ENCODE measurements at places on chromosomes 1 and 21. TPM values are rescaled to one million over a fixed set of nuclear protein-coding genes. Genes with fewer than 3 reads are reported as not detected.

Gene KTI12
- 5.4 TPM for polyA plus RNA-seq

GRCh38 chr1:97599447-97599846 lies 321.4 kb downstream of the DPYD start:
- DNase-seq = no peak

GRCh38 chr1:1135339-1136136 lies 19.6 kb upstream of the C1orf159 start:
- DNase-seq = peak; percentile 42

Gene LCE3E
- not detected for polyA plus RNA-seq

Gene TNFRSF8
- 0.54 TPM for polyA plus RNA-seq

- no peak for DNase-seq
Measured at GRCh38 chr1:6184083-6184783, 4.1 kb upstream of the CHD5 start.

DNA sequence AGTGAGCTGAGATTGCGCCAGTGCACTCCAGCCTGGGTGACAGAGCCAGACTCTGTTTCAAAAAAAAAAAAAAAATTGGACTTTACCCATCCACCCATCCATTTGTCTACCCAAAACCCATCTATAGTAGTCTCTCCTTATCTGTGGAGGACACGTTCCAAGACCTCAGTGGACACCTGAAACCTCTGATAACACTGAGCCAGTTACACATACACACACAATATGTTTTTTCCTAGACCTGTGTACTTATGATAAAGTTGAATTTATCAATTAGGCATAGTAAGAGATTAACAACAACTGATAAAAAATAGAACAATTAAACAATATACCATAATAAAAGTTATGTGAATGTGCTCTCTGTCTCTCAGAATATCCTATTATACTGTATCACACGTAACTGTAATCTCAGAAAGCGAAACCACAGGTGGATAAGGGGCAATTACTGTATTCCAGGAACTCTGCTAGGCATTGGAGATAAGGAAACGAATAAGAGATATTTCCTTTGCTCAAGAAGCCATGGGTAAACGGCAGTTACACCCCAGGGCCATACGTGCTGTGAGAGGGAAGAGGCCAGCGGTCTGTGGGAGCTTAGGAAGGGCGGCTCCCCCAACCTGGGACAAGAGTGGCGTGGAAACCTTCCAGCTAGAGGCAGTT lies 84.2 kb upstream of the DISP3 start:
- DNase-seq = peak; percentile 85

GRCh38 chr1:205810448-205811157 lies 2.4 kb downstream of the SLC41A1 start:
- DNase-seq = no peak

Gene MEGF6
- 0.45 TPM for polyA plus RNA-seq

DNA sequence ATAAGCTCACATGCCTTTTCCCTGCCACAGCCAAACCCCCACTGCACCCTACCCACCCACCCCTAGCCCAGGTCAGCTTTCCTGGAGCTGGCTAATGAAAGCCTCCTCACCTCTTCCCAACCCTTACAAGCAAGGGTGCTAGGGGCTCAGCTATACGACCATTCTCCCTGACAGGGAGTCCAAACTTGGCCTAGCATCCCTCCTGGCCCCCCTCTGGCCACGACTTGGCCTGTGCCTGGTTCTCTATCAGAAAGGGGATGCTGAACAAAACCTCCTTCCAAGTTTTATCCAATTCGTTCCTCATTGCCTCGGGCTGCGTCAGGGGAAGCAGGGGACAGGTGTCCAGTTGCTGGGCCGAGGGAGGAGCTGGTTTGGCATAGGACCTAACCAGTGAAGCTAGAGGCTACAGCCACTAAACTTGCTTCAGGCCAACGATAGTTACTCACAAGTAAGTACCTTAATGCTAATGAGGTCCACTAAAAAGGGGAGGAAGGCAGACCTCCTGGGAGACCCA lies 8.6 kb downstream of the TMEM81 start:
- no peak for DNase-seq

GRCh38 chr1:10722803-10723202 lies 73.6 kb downstream of the CASZ1 start:
- no peak for DNase-seq

Gene KCNE2
- polyA plus RNA-seq = 0.16 TPM

- no peak for DNase-seq
Measured at GRCh38 chr1:85030536-85030935, 17.8 kb downstream of the MCOLN3 start.

Gene CYP2J2
- 87.4 TPM for polyA plus RNA-seq

Gene ASAP3
- 1.9 TPM for polyA plus RNA-seq

- DNase-seq = no peak
Measured at GRCh38 chr1:96487971-96488370, 233.6 kb upstream of the PTBP2 start.

GRCh38 chr1:150780510-150780909 lies 14.9 kb upstream of the CTSS start:
- no peak for DNase-seq

Gene KCNC4
- under 0.01 TPM for polyA plus RNA-seq

- peak; percentile 71 for DNase-seq
Measured at GRCh38 chr1:77459881-77460280, 178.1 kb downstream of the AK5 start.

DNA sequence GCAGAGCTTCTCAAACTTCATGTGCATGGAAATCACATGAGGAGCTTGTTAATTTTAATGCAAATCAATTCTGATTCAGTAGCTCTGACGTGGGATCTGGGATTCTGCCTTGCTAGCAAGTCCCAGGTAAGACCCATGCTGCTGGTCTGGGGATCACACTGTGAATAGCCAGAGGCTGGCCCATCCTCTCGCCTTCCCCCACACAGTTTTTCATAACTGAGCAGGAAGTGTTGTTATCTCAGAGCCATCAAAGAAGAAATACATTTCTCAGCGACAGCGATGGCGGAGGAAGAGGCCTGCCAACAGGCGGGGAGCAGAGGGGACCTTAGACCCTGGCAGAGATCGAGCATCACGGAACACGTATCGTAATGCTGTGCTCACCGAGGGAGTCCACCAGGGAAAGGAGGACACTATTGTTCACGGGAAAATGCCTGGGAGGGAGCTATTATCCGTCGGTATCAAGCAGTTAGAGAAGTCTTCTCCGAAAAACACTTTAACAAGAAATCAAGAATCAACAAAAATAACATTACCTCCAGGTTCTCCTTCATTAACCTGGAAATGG lies 268.9 kb upstream of the TMEM51 start:
- DNase-seq = no peak

Gene GJA8
- not detected for polyA plus RNA-seq

DNA sequence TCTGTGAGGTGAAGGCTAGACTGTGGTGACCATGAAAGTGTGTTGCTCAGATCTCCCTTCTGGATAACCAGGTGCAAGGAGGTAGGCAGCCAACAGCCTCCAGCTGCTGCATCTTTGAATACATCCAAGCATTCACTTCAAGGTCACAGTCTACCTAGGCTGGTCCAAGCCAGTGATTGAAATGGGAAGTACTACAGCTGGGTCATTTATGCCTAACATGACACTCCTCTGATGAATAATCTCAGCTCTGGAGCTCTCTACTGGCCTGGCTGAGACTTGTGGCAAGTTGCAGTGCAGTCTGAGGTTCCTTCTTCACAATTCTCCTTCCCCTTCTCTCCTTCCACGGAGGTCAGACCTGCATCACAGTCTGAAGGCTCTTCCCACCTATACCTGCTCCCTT lies 35.0 kb upstream of the ARHGAP29 start:
- DNase-seq = no peak

Gene HES5
- not detected for polyA plus RNA-seq

DNA sequence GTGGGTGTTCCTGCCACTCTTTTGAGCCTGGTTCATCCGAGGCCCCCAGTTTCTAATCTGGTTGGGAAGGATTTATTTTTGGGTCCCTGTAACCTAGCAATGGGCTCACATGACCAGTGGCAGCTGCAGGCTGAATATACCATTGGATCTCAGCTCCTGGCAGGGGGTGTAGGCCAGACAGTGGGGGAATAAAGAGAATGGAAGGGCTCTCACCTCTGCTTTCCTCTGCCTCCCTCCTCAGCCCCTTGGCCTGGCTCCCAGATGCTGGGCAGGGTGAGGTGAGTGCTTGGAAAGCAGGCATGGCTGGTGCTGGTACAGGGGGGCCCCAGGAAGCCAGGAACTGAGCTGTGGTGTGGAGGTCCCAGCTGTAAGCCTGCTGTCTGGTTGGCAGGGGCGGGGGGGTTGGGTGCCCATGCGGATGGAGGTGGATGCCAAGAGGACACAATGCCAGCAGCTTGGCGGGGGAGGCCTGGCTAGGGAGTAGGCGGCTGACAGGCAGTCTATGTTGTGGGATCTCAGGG lies 3.6 kb upstream of the GPR61 start:
- no peak for DNase-seq

Gene HSD11B1
- 1.6 TPM for polyA plus RNA-seq

DNA sequence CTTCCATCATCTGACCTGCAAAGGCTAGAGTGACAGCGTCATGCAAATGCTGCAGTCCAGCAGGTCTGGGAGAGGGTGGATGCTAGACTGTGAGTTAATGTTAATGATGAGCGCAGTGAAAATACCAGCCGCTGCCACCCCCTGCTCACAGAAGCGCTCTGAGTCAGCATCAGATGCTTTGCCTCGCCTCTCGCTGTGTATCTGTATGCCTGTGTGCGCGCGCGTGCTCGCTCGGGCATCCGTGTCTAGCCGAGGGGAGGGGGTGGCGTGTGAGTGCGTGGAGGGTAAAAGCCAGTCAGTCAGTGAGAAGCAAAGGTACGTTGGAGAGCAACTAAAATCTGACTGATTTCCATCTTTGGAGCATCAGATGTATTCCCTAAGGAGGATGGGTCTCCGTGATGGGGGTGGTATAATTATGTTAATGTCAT lies 858.7 kb downstream of the USP25 start:
- no peak for DNase-seq

DNA sequence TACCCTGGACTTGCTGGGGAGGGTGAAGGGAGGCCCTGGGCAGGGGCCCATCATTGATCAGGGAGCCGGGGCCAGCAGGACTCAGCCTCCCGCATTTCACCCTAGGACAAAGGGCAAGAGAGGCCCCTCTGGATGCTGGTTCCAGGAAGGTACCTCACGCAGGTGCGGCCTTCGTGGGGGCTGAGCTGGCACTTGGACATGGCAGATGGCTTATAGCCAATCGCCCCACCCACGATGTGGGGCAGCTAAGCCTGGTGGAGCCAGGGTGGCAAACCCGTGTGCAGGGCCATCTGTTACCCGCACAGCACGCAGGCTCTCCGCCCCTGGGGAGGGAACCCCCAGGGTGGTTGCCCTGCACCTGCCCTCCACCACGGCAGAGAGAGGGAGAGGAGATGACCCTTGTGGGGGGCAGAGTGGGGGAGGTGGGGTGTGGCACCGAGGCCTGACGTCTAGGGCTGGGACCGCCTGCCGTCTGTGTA lies 2.5 kb downstream of the TFF3 start:
- peak; percentile 35 for DNase-seq

GRCh38 chr1:52738893-52739292 lies 12.6 kb downstream of the ZYG11B start:
- no peak for DNase-seq

Gene JAM2
- not detected for polyA plus RNA-seq

Gene VSIG8
- polyA plus RNA-seq = 0.19 TPM

- peak; percentile 17 for DNase-seq
Measured at GRCh38 chr21:20999659-21000058, 1.4 kb downstream of the NCAM2 start.

Gene LRIG2
- polyA plus RNA-seq = 2.4 TPM

DNA sequence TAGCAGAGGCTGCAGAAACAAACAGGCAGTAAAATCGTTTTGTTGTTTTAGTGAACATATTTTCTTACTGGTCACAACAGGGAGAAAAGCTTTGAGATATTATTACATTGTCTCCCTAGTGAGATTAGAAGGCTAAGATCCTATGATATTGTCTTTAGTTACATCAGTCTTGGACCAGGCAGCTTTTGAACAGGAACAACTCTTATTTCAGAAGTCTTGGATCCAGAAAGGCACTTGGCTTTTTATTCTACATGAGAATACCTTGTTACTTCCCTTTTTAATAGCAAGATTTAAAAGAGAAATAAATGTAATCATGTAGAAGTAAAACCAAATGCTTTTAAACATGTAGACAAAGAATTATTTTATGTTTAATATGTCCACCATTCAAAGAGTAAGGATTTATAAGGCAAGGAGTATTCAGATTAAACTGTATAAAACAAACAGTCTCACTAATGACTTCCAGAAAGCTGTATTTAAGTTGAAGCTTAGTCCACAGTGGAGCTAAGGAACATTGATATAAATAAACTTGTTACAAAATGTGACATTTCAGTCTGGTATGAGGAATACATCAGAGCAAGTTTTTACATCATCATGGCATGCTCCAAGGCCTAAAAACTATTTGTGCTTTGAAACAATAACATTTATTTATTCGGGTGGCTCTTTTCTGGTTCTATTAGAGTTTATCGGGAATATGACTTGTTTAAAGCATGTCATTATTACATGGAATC lies 72.2 kb downstream of the PHTF1 start:
- DNase-seq = no peak

- no peak for DNase-seq
Measured at GRCh38 chr1:78762113-78762512, 112.5 kb downstream of the IFI44 start.

Measured in small intestine (tissue), 16 donors.